ENCODE measurements at places on chromosomes 12 and 14. TPM values are rescaled to one million over a fixed set of nuclear protein-coding genes. Genes with fewer than 3 reads are reported as not detected.

- H3K4me1 ChIP-seq: no peaks in the 10 kb centered on the region
- H3K4me3 ChIP-seq: no peak within 1 kb of the TSS
- H3K27me3 ChIP-seq: peaks cover 38% of the 10 kb centered on the region
- DNase-seq: no peak
- no peaks in the 10 kb centered on the region for H3K36me3 ChIP-seq
Measured at GRCh38 chr14:104604458-104605449, at the start of gene TMEM179. Gene TMEM179 (minus strand): TSS chr14:104604772. CDS start chr14:104604741, 31 bp downstream.

DNA sequence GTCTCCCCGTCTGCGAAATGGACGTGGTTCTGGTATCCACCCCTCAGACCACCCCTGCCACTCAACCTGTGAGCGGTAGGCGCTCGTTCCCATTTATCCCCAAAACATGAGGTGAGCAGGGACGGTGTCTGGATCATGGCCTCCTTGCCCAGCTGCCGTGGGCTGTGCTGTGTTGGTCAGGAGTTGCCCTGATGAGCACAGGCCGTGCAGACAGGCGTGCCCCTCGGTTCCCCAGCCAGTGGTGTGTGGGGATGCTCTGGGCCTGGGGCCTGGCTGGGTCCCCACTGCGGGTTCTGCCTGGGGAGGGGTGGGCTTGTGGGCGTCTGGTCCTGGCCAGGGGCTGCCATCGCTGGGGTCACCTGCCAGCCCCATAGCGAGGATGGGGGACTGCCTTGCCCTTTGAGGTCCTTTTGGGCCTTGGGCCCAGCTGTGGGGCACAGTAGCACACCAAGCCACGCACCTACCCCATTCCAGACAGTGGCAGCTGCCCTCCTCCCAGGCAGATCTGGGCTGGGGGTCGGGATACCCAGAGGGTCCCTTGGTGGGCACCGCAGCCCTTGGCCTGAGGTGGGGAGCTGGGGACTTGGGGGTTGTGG lies 11.3 kb upstream of the PUS1 start:
- H3K27ac ChIP-seq: no peak overlapping the region
- no peak for DNase-seq
- H3K36me3 ChIP-seq: no peaks in the 10 kb centered on the region
- H3K4me3 ChIP-seq: no peak overlapping the region

RGS6 gene
- total RNA-seq: not detected

- no peaks in the 10 kb centered on the region for H3K36me3 ChIP-seq
- H3K4me3 ChIP-seq: no peak overlapping the region
- no peaks in the 10 kb centered on the region for H3K27me3 ChIP-seq
- H3K27ac ChIP-seq: no peak overlapping the region
Measured at GRCh38 chr14:105783707-105784106, 257.3 kb downstream of the TMEM121 start.

KRT4 gene
- total RNA-seq: 0.30 TPM

- no peak overlapping the region for H3K4me3 ChIP-seq
- no peak for DNase-seq
- H3K36me3 ChIP-seq: no peaks in the 10 kb centered on the region
- H3K4me1 ChIP-seq: no peaks in the 10 kb centered on the region
- no peaks in the 10 kb centered on the region for H3K27me3 ChIP-seq
Measured at GRCh38 chr12:53115112-53115890, 12.0 kb downstream of the SOAT2 start.

DNA sequence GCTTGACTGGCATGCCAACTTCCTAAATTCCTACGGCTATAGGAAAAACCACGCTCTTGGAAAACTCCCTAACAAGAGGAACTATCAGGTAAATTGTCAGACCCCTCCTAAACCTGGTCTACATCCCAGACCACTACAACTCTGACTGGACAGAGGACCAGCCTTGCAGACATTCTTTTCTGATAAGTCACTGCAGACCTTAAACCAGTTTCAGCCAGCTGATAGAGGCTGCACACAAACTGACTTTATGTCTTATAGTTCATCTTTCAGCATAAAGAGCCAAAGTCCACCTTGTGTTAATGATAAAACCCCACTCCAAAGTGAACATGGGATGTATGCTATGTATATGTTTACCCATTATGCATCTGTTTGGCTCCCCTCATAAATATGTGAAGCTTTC lies 166.6 kb downstream of the KTN1 start:
- H3K36me3 ChIP-seq: no peaks in the 10 kb centered on the region
- H3K27me3 ChIP-seq: peaks cover 6% of the 10 kb centered on the region
- DNase-seq: no peak
- no peak overlapping the region for H3K4me3 ChIP-seq
- H3K4me1 ChIP-seq: no peaks in the 10 kb centered on the region
